Aortic smooth muscle cell (primary cell): ENCODE measurements at places on chromosomes 5 and 9. TPM values are rescaled to one million over a fixed set of nuclear protein-coding genes. Genes with fewer than 3 reads are reported as not detected.

Gene PLPPR1
- total RNA-seq: not detected in 2 replicates

Gene CDKN2A
- total RNA-seq: 8.0 and 10.7 TPM in 2 replicates

Gene GBGT1
- total RNA-seq: 3.5 and 3.8 TPM in 2 replicates

Gene CTNNA1
- 611 and 695 TPM in 2 replicates for total RNA-seq

Gene ADAMTS2
- total RNA-seq: 36.5 and 52.8 TPM in 2 replicates

Gene WDR5
- total RNA-seq: 11.6 and 13.5 TPM in 2 replicates

Gene PPIC
- total RNA-seq: 59.2 and 74.4 TPM in 2 replicates

Gene TMEM8B
- 2.0 and 3.0 TPM in 2 replicates for total RNA-seq

Gene SPATA31A3
- total RNA-seq: not detected in 2 replicates

Gene FAM200C
- total RNA-seq: 3.0 and 3.7 TPM in 2 replicates

Gene ZFP37
- total RNA-seq: 1.2 and 1.8 TPM in 2 replicates

Gene HMGCS1
- 64.3 and 88.2 TPM in 2 replicates for total RNA-seq

Gene TAS2R1
- total RNA-seq: not detected in 2 replicates

Gene GABRA1
- under 0.01 TPM in 2 replicates for total RNA-seq

Gene PCDHB13
- total RNA-seq: 0.81 and 1.1 TPM in 2 replicates

Gene ZNF79
- 8.6 and 9.2 TPM in 2 replicates for total RNA-seq

Gene MGAT1
- 61.7 and 67.6 TPM in 2 replicates for total RNA-seq

Gene ADAMTS19
- total RNA-seq: 0.26 and 0.56 TPM in 2 replicates

Gene WNT8A
- not detected in 2 replicates for total RNA-seq

Gene OLFM1
- 0.44 and 2.0 TPM in 2 replicates for total RNA-seq

Gene FST
- 95.7 and 152 TPM in 2 replicates for total RNA-seq

Gene FOXD4L3
- 0.13 TPM in 1 of 2 replicates, not detected in the other for total RNA-seq

Gene BAAT
- total RNA-seq: not detected in 2 replicates

Gene GABRB2
- total RNA-seq: under 0.01 TPM in 1 of 2 replicates, not detected in the other

Gene MORN5
- total RNA-seq: not detected in 2 replicates

Gene PTGER4
- 20.6 and 66.8 TPM in 2 replicates for total RNA-seq

Gene POLE3
- total RNA-seq: 33.9 and 47.6 TPM in 2 replicates

Gene PCDHB16
- total RNA-seq: 1.8 and 1.9 TPM in 2 replicates

Gene ENHO
- total RNA-seq: not detected in 2 replicates

Gene PCDHB4
- total RNA-seq: 0.68 and 0.79 TPM in 2 replicates

Gene FOXD4
- total RNA-seq: 0.06 and 0.13 TPM in 2 replicates

Gene KIF12
- total RNA-seq: not detected in 2 replicates

Gene THG1L
- 20.7 and 24.0 TPM in 2 replicates for total RNA-seq

Gene ZFP2
- 0.25 and 0.92 TPM in 2 replicates for total RNA-seq

Gene IL4
- not detected in 2 replicates for total RNA-seq

Gene F2RL2
- total RNA-seq: 1.7 and 4.2 TPM in 2 replicates

Gene ANKRD34B
- total RNA-seq: not detected in 2 replicates

Gene FOXD4L4
- total RNA-seq: under 0.01 and 0.26 TPM in 2 replicates

Gene ZFYVE16
- 21.4 and 23.4 TPM in 2 replicates for total RNA-seq

Gene BARHL1
- total RNA-seq: not detected in 2 replicates

Gene GDA
- under 0.01 TPM in 1 of 2 replicates, not detected in the other for total RNA-seq

Gene SV2C
- under 0.01 TPM in 1 of 2 replicates, not detected in the other for total RNA-seq

Gene OGN
- 2.0 and 16.8 TPM in 2 replicates for total RNA-seq

Gene OBP2B
- total RNA-seq: not detected in 2 replicates

Gene EIF4E1B
- not detected in 2 replicates for total RNA-seq

Gene FIBCD1
- 0.26 and 0.50 TPM in 2 replicates for total RNA-seq

Gene HBEGF
- total RNA-seq: 4.8 and 5.8 TPM in 2 replicates

Gene PCDHA4
- 0.26 and 0.37 TPM in 2 replicates for total RNA-seq

Gene CDX1
- 0.12 and 0.13 TPM in 2 replicates for total RNA-seq

Gene IGFBPL1
- total RNA-seq: not detected in 2 replicates

Gene CSF2
- not detected in 2 replicates for total RNA-seq

Gene TRIP13
- 14.2 and 26.2 TPM in 2 replicates for total RNA-seq

Gene APBB3
- 14.8 and 20.7 TPM in 2 replicates for total RNA-seq

Gene CPEB4
- 29.7 and 33.1 TPM in 2 replicates for total RNA-seq

Gene PCDHB8
- total RNA-seq: 0.62 and 1.1 TPM in 2 replicates

Gene SCGB3A1
- not detected in 2 replicates for total RNA-seq

Gene CANX
- total RNA-seq: 907 and 914 TPM in 2 replicates

Gene TMEM215
- not detected in 2 replicates for total RNA-seq

Gene IFNA2
- not detected in 2 replicates for total RNA-seq
